ENCODE measurements at places on chromosomes 12 and 14.

DNA sequence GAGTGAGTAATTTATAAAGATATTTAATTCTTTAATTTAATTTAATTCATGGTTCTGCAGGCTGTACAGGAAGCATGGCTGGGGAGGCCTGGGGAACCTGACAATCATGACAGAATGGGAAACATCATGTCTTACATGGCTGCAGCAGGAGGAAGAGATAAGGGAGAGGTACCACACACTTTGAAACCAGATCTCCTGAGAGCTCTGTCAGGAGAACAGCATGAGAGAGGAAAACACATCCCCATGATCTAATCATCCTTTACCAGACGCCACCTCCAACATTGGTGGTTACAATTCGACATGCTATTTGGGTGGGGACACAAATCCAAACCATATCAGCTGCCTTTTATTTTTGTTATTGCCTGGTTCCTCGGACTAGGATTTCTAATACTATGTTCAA, 928.6 kb downstream of the TMEM121 start:
- no peak for DNase-seq

GRCh38 chr14:68710776-68711175, 82.1 kb downstream of the ZFP36L1 start:
- DNase-seq: no peak

DNA sequence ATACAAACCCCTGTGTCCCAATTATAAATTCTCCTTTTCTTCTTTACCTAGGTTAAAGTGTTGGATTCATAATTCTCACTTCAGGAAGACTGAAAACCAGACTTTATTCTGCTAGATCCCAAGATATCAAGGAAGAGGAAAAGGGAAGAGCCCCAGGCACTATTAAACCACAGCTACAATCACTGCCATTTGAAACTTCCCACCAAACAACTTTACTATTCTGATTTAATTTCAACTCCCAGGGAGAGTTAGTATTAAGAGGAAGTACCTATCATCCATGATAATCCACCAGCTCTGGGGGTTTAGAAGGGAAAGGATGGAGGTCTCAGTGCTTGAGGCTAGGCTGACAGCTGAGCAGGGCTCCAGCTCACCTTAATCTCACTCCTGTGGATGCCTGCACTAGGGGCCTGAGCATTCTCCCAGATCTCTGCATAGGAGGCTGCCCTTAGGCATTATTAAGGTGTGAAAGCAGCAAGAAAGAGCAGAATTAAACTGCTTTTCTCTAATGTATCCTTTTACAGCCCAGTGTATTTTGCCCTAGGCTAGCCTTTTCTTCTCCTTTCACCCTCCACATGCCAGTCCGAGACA, 52.9 kb downstream of the MYF5 start:
- no peak for DNase-seq

DNA sequence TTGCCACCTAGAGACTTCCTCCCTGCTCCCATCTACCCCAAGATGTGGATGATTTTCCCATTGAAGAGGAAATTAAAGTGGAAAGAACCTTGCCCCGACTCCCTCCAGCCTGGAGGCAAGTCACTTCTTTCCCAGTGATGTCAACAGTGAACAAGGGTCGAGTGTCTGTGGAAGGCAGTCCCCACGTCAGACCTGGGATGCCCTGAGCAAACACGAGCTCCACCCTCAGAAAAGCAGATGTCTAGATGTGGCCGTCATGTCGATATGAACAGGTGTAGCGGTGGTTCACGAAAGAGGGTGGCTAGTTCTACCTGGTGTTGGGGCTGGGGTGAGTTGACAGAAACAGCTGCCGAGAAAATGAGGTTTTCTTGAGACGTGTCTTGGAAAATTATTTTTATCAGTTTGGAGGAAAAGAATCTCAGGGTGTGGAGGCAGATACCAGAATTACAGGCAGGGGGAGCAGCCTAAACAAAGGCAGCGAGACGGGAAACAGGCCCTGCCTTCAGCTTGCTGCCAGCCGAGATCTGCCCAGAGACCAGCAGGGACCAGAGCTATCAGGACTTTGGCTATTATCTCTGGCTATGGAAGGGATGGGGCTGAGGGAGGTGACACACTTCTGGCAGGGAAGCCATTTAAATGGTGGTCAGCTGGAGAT, 25.9 kb downstream of the SYNDIG1L start:
- no peak for DNase-seq

DNA sequence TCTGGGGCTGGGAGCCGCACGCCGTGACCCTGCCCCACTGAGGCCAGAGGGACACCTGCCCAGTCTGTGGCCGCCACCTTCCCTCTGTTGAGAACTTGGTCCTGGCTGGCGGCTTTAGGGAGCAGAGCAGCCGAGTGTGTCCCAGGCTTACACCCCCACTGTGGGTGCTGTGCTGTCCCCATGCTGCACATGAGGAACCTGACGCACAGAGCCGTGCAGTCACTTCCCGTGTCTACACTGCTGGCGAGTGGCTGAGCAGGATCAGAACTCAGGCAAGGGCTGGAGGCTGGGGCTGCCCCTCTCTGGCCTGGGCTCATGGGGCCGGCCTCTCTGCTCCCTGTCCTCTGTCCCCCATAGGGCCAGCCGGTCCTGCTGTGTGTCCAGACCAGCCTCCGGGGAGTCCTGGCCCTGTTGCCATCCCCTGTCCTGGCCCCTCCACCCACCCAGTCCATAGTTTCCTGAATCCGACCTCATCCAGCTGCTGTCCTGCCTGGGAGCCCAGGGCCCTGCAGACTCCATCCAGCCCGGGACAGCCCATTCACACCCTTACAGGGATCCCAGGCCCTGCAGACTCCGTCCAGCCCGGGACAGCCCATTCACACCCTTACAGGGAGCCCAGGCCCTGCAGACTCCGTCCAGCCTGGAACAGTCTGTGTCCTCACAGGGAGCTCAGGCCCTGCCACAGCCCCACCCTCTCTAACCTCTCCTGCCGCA, 10.3 kb downstream of the FBRSL1 start:
- DNase-seq: no peak

- no peak for DNase-seq
Measured at GRCh38 chr12:58728397-58728796, 191.9 kb downstream of the LRIG3 start.
